ENCODE measurements at places on chromosomes 16 and 17.

DNA sequence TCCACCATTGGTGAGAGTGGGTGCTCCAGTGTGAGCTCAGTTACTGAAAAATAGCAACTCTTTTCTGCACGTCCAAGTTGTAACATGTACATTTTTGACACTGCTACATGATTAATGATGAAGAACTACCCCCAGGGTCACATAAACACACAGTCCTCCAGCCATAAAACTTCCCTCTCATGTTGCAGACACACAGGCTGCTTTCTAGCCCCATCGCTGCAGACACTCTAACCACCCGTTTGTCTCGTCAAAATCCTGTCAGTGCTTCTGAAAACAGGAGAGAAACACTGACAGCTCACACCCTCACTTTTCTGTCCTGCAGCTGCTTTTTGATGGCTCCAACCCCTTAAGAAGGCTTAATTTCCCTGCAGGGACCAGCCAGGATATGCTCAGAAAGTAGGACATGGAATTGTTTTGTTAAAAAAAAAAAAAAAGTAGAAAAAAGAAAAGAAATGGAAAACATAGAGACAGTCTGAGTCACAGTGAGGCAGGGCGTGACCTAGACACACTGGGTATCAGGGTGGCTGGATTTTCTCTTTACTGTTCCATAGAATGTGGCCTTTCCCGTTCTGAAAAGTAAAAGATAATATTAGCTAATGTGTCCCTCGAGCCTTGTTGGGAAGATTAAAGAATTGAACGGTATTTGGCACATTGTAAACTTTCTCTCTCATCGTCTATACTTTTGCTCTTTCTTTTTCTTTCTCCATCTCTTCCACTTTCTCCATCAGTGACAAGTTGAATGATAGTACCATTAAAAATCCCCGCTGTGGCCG is 20.7 kb upstream of the CCL5 start:
- DNase-seq = no peak

DNA sequence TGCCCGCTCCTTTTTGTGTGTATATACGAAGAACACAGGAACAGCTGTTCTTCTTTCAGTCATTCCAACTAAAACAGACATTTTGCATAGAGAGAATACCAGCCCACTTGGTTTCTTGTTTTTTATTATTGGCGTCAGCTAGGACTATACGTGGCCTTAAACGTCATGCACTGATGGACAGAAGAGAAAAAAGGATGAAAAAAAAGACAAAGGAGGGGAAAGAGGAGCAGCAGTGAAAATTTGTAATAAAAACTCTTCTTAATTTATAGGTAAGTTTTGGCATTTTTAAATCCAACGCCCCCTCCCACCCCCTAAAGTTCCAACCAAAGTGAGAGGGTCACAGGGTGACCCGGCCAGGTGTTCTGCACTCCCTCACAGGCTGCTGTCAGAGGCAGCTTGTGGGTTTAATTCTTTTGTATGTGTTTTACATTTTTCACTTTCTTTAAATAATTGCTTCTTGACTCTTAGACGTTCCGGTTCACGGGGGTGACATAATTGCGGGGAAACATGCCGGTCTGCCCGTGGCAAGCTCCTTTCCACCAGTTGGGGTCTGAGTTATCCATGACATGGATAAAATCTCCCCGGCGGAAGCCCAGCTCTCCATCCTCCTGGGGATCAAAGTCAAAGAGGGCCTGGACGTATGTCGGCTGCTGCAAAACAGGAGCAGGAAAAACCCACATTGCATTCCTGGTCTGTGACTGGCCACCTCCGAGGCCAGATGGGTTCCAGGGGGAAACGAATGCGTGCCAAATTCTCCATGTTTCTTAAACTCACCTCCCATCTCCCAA is 30.9 kb upstream of the SLC25A19 start:
- DNase-seq = peak; percentile 39

GRCh38 chr17:78144147-78144719 is 2.0 kb upstream of the C17orf99 start:
- DNase-seq = no peak

- peak; percentile 74 for DNase-seq
These were observed 580 bp downstream of the BCAR1 start for GRCh38 chr16:75250809-75251279.

DNA sequence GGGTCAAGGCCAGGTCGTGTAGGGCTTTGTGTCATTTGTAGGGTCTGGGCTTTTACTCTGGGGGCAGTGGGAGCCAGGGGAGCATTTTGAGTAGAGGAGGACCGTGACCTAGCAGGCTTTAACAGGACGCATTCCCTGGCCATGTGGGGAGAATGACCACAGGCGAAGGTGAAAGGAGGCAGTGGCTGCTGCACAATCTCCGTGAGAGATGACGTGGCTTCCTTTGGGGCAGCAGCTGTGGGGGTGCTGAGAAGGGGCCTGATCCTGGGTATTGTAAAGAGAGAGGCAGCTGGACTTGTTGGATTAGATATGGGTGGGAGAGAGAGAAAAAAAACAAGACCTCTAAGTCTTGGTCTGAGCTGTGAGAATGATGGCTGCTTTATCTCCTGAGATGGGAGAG is 46.0 kb downstream of the KATNIP start:
- no peak for DNase-seq

GRCh38 chr16:24700549-24701392 is 28.7 kb upstream of the TNRC6A start:
- DNase-seq = peak; percentile 96

DNA sequence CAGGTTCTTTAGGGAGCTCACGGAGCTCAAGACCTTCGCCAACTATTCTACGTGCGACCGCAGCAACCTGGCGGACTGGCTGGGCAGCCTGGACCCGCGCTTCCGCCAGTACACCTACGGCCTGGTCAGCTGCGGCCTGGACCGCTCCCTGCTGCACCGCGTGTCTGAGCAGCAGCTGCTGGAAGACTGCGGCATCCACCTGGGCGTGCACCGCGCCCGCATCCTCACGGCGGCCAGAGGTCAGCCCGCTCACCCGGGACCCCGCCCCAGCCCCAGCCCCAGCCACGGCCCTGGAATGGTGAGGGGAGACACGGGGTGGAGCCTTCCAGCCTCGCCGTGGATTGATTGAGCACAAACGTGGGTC is 13.5 kb downstream of the SARM1 start:
- DNase-seq = no peak

- peak; percentile 85 for DNase-seq
These were observed 297.5 kb upstream of the XYLT1 start for GRCh38 chr16:17768257-17768656.

DNA sequence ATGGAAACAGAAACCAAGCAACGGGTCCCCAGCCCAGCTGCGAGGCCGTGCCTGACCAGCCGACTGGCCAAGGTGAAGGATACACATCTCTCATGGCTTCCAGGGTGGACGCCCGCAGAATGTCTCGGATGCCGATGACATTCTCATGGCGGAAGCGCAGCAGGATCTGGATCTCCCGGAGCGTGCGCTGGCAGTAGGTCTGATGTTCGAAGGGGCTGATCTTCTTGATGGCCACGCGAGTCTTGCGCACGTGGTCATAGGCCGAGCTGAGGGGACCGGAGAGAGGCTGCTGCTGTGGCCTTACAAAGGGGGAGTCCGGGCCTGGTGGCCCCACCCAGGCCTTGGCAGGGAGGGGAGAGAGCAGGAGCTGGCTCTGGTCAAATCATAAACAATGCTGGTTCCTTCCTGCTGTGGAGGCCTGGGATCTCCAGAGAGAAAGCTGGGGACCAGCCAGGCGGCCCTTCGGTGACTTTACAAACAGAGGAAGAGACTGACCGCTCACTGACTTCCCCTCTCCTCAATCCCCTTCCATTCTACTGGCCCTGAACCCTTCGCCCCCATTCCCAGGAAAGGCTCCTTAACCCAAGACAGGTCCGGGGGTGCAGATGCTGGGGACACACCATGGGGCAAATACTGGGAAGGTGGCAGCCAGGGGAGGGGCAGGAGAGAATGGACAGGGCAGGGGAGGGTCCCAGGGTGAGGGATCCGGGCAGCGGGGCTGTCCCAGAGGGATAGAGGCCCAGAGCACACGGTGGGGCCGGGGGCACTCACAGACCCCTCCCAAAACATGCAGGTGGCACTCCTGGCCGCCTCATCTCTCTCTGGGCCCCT is 1.1 kb downstream of the MAPK3 start:
- DNase-seq = peak; percentile 45

- DNase-seq = no peak
These were observed 131.7 kb downstream of the TMEM114 start for GRCh38 chr16:8458481-8459046.

- no peak for DNase-seq
These were observed 19.5 kb downstream of the GRB7 start for GRCh38 chr17:39757176-39757662.

- no peak for DNase-seq
These were observed 20.5 kb upstream of the SPACA3 start for GRCh38 chr17:32971171-32971570.

DNA sequence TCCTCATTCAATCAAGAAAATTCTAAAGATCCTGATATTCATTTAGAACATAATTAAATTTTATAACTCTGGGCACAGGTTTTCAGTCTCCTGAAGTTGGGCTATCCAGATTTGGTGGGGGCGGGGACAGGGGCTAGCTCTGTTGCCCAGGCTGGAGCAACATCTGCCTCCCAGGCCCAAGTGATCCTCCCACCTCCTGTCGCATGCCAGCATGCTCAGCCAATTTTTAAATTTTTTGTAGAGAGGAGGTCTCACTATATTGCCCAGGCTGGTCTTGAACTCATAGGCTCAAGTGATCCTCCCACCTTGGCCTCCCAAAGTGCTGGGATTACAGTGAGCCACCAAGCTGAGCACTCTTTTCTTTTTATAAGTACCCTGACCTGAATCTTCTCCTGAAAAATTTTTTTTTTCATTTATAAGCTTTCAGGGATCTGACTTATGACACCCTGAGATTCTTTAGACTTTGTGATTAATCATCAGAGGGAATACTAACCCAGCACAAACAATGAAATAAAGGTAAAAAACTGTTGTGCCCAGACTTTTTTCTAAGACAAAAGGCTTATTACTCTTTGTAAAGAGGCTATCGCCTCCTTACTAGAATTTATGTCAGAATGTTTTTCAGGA is 62.6 kb downstream of the TUBD1 start:
- DNase-seq = no peak

- DNase-seq = no peak
These were observed 4.3 kb downstream of the TRAF4 start for GRCh38 chr17:28747801-28748750.

- no peak for DNase-seq
These were observed 285.0 kb upstream of the ERCC4 start for GRCh38 chr16:13634959-13635358.

- no peak for DNase-seq
These were observed 76.9 kb upstream of the CREBBP start for GRCh38 chr16:3957344-3957980.

DNA sequence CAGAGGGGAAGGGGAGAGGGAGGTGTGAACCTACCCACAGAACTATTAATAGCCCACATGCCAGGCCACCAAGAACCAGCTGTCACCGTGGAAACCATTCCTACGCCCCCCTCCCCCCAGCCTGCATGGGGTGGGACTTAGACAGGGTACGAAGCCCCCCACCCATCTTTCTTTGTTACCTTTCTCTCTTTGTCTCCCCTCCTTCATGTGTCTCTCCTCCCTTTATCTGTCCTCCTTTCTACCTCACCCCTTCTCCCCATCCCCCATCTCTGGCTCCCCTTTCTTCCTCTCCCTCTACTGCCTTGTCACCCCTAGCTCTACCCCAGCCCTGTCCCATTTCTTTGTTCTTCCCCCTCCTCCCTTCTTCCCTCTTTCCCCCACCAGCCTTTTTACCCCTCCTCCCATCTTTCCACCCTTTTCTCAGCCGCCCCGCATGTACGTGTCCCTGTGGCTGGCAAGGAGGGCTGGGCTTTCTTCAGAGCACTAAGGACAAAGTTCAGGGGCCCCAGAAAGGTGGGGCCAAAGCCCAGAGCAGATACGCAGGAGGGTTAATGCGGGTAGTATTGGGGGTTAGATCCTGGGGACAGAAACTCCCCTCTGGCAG is 8.0 kb downstream of the THRA start:
- no peak for DNase-seq

GRCh38 chr16:1677339-1677738 is 740 bp upstream of the JPT2 start:
- no peak for DNase-seq

DNA sequence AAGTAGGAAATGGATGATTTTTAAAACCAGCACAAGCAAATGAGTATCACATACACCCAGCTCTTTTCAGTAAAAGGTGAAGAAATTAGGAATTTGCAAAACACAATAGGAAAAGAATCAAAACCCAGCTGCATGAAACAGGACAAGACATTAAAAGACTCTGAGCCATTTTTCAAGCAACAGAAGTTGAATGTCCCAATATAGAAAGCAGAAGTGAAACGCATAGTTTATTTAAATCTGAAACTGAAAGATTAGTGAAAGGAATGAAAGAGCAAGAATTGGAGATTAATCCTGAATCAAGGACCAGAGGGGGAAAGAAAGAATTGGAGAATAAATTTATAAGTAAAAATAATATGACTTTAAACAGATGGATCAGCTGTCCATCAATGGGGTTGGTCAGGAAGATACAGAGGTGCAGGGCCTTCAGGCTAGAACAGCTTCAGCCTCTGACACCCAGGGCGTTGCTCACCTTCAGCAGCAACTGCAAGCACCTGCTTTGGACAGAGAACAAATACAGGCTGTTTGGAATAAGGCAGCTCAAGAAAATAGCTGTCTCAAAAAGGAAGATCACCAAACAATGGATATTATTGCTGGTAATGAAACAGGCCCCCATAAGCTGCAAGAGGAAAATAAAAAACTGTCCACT is 3.9 kb upstream of the ARHGAP17 start:
- no peak for DNase-seq

GRCh38 chr17:74952431-74953133 is 16.9 kb downstream of the OTOP3 start:
- no peak for DNase-seq

DNA sequence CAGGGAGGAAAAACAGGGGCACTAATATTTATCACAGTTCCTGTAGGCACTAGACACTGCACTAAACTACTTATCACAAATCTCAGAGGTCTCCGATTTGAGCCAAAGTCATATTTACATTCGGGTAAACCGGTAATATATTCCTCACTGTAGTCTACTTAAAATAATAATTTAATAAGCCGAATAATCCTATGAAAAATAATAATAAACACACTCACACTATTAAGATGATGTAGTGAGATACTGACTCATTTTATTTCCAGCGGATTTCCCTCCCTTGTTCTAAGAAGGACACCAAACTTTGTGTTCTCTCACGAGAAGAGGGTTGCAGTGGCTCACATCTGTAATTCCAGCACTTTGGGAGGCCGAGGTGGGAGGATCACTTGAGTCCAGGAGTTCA is 36.6 kb upstream of the TNRC6A start:
- DNase-seq = no peak

GRCh38 chr17:46974086-46974485 is 5.0 kb downstream of the RPRML start:
- no peak for DNase-seq

GRCh38 chr16:11056993-11057649 is 112.8 kb downstream of the CLEC16A start:
- no peak for DNase-seq

GRCh38 chr17:39791111-39791992 is 53.6 kb downstream of the GRB7 start:
- DNase-seq = no peak

DNA sequence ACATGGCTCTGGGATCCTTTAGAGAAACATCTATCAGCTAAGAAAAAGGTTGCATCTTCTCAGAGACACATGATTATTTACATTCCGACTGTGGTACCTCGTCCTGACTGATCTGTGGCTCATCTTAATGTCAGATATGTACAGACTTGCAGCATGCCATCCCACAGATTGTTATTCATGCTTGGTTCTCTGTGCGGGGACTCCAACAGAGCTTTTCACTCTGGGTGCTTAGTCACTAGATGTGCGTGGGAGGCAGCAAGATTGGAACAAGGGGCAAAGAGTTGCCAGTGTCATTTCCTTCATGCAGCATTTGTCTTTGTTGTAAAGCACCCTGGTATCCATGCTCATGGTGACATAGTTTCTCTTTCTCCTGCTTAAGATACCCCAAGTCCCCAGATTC is 179.1 kb upstream of the CACNG5 start:
- DNase-seq = peak; percentile 39
